C1 segment of cervical spinal cord (tissue), 14 donors: ENCODE measurements at places on chromosomes 1 and 21.

DNA sequence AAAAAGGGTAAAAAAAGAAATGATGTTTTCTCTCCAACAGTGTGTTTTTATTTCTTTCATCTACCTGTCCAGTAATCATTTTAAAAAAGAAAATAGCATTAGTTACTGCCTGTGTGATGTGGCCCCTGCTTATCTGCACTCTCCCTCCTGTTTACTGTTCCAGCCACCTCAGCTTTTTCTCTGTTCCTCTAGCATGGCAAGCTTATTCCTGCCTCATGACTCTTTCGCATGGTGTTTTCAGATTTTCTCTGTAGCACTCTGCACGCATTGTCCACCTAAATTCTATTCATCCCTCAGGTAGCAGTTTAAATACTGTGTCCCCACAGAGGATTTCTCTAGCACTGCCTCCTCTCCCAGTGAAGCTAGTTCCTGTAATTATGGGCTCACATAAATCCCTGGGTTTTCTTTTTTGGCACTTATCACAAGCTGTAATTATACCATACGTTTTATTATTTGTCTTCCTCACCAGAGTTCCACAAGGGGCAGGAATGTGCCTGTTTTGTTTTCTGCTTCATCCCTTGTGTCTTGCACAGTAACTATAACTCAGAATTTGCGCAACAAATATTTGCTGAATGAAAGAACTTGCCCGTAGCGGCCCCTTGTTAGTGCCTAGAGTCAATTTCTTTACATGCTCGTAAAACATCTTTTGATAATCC, 51.4 kb upstream of the LRIG2 start:
- no peak for DNase-seq

DNA sequence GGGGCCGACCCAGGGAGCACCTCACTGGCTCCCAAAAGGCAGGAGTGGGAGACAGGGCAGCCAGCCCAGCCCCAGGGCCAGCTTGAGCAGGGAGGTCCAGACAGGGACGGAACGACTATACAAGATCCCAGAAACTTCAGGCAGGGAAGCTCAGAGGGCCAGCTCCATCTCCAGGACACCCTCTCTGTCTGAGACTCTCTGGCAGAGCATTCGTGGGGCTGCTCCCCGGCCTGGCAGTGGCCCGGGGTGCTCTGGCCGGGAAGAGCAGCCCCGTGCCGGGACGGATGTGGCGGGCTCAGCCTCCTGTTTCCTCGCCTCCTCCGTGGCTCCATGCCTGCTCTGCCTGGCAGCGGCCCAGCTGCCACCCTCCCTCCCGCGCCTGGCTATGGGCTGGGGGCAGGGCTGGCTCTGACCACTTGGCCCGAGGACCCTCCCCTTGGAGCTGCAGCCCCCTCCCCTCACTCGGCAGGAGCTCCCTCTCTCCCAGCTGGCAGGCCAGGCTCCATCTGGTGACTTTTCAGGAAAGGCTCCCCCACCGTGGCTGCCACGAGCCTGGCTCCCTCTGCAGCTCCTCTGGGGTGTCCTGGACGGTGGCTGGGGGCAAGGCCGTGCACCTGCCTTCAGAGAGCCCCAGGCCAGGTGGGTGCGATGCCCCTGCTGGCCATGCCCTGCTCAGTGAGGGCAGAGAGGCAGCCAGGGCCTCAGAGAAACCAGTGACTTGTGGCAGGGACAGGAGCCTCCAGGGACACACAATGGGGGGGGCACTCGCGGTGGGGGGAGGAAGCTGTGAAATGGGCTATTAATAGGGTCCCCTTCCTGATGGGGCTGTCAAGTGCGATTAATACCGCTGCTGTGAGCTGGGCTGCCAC, 5.6 kb upstream of the PLCH2 start:
- DNase-seq: no peak

DNA sequence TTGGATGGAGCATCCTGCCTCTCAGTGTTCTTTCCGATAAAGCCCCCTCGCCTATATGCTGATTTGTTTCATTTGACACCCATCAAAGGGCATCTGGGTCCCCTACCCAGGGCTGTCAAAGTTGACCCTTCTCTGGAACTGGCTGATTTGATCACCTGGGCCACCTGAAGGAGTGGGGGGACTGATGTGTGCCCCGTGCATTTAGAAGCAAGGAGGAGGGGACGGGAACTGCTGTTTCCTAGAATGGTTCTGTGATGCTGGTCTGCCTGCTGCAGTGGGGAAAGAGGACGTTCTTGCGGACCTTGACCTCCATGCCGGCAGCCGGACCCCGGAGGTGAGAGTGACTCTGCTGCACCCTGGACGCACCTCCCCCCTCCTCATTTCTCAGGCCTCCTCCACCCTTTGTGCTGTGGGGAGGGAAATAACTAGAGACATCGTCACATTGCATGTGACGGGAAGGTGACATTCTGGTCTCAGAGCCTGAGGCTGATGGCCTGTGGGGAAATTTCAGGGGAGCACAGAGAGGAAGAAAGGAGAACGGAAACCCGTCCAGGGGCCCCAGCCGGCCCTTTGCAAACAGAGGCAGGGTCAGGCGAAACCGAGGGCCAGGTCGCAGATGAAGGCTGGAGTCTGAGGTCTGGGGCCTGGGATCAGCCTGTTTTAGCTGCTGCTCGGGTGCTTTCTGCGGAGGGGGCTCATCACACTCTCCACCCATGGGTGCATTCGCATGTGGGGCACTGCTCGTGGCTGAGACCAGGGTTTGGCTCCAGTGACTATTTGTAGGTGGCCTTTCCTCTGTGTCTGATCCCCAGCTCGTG, 25.7 kb downstream of the CRYAA start:
- no peak for DNase-seq

- DNase-seq: no peak
Observed at GRCh38 chr1:117147856-117148588, 26.5 kb upstream of the TRIM45 start.

- DNase-seq: no peak
Observed at GRCh38 chr1:219576931-219577730, 35.8 kb downstream of the ZC3H11B start.
